ENCODE measurements at places on chromosomes 5 and 9. TPM values are rescaled to one million over a fixed set of nuclear protein-coding genes. Genes with fewer than 3 reads are reported as not detected.

The FAM221B gene
- total RNA-seq = not detected

The WNK2 gene
- total RNA-seq = not detected

The DOK3 gene
- total RNA-seq = 6.0 TPM

The ANKDD1B gene
- total RNA-seq = 0.28 TPM

The SPATA24 gene
- total RNA-seq = 6.4 TPM

The S1PR3 gene
- total RNA-seq = not detected

The OR1Q1 gene
- total RNA-seq = not detected

The AKNA gene
- total RNA-seq = 492 TPM

The LRSAM1 gene
- total RNA-seq = 22.4 TPM

The PITX1 gene
- not detected for total RNA-seq

The IRF1 gene
- 228 TPM for total RNA-seq

The PSIP1 gene
- total RNA-seq = 159 TPM

The STING1 gene
- 68.4 TPM for total RNA-seq

The C7 gene
- total RNA-seq = not detected

The HK3 gene
- total RNA-seq = 2.3 TPM

The PCDHGA4 gene
- total RNA-seq = 0.28 TPM

The CDHR2 gene
- total RNA-seq = 2.4 TPM

The NNT gene
- 97.5 TPM for total RNA-seq

The CNTLN gene
- total RNA-seq = 0.83 TPM

The CORO2A gene
- 12.0 TPM for total RNA-seq

The IGIP gene
- 7.3 TPM for total RNA-seq
